NCI-H2029 treated with DMSO at 0.1 percent for 48 hours (cell line): ENCODE measurements at places on chromosomes 5 and 9.

DNA sequence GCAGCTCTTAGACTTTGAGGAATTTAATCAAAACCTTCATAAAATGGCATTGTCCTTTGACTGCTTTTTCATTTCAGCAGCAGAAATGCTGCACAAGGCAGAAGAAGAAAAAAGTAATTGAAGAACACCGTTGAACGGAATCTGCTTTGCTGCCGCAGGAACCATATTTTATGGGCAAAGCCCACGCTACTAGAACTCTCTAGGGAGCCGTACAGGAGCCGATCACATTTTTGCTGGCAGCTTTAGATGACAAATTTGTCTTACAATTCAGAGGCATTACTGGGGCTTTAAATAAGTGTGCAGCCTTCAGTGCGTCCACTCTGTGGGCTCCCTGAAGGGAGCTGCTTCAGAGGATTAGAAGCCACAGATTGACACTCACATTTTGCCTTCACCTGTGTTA, 5.4 kb downstream of the CFAP90 start:
- DNase-seq, result no peak

DNA sequence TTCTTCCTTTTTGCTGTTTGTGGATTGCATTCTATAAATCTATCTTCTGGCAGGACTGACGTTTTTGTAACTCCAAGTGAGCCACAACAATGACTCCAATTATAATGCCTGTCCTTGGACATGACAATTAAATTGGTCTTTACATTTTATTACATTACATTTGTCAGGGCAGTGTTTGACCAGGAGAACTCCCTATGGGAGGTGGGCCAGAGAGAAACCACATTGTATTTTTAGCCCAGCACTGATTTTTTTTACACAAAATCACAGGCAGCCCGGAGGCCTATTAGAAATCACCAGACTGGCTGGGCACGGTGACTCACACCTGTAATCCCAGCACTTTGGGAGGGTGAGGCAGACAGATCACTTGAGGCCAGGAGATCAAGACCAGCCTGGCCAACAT, 99.1 kb upstream of the SMC5 start:
- DNase-seq, result no peak

GRCh38 chr9:78567693-78568092, 270.8 kb downstream of the PSAT1 start:
- DNase-seq, result no peak

DNA sequence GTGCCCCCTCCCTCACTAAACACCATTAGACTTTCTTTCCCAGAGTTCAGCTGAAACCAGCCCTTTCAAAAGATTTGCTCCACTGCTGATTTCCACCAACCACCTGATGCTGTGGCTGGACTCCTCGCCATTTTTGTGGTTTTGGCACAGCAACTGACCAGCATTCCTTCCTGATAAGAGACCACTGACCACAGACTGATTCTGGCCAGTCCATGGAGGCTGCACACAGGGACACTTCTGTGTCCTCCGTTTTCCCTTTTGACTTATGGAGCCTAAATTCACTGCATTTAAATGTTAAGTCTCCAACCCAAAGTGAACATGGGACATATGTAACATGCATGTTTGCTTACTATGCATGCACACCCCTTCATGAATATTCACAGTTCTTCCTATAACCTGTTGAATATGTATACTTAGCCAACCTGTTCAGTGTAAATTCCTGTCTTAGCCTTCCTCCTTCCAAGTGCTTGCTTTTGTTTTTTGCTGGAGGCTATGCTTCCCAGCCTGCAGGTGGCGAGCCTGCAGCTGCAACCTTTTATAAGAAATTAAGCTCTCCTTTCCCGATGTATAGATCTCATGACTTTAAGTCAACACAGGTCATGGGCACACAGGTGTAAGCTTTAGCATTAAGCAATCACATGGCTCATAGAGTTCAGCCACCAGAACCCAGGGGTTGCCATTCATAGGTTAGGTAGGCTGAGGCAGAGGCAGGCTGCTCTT, 78.7 kb downstream of the ACTL7B start:
- no peak for DNase-seq

DNA sequence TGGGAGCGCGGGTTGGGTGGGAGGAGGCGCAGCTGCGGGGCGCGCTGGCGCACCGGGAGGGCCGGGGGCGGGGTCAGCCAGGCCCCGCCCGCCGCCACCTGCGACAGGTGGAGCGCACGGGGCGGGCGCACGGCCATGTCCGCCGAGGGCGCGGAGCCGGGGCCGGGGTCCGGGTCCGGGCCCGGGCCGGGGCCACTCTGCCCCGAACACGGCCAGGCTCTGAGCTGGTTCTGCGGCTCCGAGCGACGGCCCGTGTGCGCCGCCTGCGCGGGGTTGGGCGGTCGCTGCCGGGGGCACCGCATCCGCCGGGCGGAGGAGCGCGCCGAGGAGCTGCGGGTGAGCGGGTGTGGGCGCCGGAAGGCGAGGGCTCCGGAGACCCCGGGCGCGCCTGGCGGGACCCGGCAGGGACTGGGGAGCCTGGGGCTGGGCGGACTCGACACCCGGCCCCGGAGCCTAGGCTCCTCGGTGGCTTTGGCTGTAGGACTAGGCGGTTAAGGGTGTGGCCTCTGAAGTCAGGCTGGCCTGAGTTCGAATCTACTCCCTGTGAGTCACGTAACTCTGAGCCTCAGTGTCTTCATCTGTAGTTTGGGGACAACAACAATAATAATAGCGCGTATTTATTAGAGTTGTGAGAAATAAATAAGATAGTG, at the start of gene BSPRY:
BSPRY (plus strand) TSS at position 97 of the 650 bp plus-strand sequence; CDS start at position 136, 39 bp downstream.
- no peak for DNase-seq

DNA sequence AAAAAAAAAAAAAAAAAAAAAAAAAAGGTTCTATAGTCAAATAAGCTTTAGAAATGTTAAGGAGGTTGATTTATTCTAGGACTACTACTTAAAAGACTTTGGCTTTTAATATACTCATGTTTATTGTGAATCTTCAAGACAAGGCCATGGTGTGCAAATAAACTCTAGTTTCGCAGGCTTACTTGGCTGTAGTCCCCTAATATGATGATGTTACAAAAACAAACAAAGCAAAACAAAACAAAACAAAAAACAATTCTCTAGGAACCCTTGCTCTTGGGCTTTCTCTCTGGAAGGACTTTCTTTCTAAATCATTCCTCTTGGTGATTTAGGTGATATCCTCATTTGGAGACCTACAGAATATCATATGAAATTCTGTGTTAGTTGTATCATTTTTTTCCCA, 172.0 kb downstream of the GDNF start:
- DNase-seq, result no peak

DNA sequence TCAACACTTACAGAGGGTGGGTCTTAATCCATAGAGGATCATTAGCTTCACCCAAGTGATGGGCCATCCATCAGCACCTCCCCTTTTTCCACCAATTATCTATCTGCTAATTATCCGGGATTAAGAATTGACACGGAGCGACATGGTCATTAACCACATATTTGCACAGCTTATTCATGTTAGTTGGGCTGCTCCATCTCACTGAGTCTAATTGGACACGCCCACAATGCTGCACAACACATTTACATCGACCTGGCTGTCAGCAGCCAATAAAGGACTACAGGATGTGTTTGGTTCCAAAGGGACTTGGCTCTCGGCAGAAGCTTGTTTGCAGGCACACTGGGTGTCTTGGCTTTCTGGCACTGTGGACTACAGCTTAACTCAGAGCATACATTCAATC, 21.6 kb downstream of the FOXE1 start:
- no peak for DNase-seq

DNA sequence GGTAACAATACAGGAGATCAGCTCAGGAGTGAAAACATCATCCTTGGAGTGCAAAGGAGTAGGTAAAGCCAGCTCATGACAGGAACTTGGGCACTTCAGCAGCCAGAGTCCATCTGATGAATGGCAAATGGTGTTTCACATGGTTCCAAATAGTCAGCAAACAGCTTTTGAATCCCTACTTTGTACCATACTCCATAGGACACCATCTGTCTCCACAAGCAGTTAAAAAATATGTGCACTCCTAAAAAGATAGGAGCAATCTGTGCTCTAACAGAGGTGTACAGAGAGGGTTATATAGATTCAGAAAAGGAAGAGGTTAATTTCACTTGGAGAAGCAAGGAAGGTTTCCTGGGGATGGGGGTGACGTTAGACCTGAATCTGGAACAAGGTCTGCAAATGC, 21.6 kb upstream of the B4GALT1 start:
- DNase-seq, result no peak

GRCh38 chr5:131163276-131164119, 1.6 kb downstream of the HINT1 start:
- no peak for DNase-seq

DNA sequence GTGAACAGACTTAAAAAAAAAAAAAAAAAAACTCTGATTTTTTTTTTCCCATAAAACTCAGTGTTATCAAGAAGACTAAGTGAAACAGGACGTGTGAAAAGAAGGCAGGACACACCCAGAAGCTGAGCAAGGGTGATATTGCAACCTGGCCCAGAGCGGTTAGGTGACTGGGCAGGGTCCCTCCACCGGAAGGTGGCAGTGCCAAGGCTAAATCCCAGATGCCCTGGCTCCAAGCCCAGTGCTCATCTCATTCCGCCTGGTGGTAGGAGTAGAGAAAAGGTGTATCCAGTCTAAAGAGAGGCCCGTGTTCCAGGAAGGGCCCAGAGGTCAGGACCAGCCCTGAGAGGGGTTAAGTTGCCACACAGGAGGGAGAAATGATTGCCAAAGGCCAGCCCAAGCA, 51.5 kb upstream of the SAP30L start:
- no peak for DNase-seq

GRCh38 chr9:75053869-75054268, 25.8 kb upstream of the CARNMT1 start:
- DNase-seq, result no peak

DNA sequence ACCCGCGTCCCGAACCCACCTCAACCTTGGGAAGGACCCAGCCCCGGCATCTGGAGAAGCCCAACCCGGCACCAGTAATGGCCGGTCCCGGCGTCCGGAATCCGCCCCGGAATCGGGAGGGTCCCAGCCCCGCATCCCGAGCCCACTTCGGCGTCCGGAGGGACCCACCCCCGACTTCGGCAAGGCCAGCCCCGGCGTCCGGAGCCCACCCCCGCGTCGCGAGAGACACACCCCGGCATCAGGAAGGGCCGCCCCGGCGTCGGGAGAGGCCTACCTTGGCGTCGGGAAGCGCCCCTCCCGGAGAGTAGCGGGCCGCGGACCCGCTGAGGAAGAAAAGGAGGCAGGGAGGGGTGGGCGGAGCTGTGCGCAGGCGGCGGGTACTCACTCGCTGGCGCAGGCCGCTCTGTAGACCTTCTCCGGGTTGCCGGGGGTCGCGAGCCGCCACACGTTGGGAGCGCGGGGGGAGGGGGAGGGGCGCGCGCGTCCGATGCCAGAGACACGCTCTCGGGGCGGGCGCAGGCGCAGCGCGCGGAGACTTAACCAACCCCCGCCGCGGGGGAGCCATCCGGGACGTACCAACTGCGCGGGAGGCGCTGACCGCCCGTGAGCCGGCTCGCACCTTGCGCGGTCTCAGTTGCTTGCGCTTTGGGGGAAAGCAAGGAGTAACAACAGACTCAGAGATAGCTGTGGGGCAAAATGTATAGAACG, at the start of gene UIMC1:
UIMC1 (minus strand) TSS at position 515 of the 708 bp plus-strand sequence. CDS start 24,164 bp downstream, outside the sequence.
- peak; percentile 64 for DNase-seq

- no peak for DNase-seq
Measured at GRCh38 chr5:110383231-110383630, 343.2 kb downstream of the TMEM232 start.

DNA sequence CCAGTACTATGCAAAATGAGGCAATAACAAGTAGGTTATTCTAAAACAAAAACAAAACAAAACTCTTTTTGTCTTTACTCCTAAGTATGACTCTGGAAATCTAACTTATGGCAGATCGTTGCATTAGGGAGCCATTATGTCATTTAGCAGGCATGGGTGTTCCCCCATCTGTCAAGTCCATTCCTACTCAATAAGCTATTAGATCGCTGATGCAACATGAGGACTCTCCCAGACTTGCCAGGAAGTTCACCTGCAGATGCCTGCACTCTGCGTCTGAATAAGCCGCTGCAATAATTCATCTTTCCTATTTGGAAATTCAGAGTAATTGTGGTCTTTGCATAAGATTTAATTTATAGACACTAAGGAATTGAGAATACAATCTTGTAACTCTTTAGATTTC, 585.0 kb downstream of the KIF4B start:
- DNase-seq, result no peak

DNA sequence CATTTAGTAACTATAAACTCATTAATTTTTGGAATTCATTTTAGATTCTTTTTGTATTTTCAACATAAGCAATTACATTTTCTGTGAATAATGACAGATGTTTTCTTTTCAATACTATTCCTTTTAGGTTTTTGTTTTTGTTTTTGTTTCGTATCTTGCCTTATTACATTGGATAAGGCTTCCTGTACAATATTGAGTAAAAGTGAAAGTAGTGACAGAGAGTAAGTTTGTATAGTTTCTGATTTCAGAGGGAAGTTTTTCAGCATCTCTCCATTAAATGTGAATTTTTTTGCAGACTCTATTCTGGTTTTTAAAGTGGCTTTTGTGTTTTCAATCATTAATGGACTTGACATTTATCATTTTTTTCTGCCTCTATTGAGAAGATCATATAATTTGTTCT, 12.8 kb upstream of the CAMK4 start:
- no peak for DNase-seq

DNA sequence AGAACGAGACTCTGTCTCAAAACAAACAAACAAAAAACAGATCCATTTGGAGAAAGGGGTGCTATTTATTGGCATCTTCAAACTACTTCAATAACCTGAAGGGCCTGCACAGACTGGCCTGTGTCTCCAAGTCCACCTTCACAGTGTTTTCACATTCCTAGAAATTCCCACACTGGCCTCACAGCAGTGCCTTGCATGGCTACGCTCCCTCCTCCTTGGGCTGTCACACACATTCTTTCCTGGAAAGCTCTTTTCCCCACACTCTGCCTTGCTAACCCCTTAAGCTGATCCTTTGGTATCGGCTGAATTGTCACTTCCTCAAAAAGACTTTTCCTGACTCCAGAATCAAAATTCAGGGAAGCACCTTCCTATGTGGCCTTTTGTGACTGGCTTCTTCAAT, 19.8 kb downstream of the FAM151B start:
- no peak for DNase-seq

DNA sequence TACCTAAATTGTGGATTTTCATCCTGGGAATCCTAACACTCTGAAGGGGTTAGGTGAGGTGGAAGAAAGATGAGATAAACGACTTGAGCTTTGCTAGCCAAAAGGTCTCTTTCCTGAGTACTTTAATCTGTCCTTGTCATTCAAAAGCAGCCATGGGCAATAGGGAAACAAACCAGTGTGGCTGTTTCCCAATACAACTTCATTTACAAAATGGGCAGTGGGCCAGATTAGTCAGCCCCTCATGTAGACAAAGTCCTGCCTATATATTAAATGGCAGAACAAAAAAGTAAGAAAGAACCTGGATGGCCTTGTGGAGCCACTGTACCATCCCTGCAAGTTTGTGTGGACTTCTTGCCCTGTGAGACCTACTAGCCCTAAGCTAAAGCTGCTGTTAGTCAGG, 51.0 kb upstream of the NFIL3 start:
- no peak for DNase-seq

- DNase-seq, result no peak
Measured at GRCh38 chr9:121271368-121272341, 3.7 kb downstream of the GSN start.

- DNase-seq, result peak; percentile 4
Measured at GRCh38 chr5:32709750-32710549, 1.2 kb upstream of the NPR3 start.

GRCh38 chr5:69238760-69239251, 4.1 kb downstream of the CDK7 start:
- DNase-seq, result no peak

GRCh38 chr9:27022920-27023319, 17.4 kb upstream of the LRRC19 start:
- no peak for DNase-seq
